ENCODE measurements at places on chromosomes 7 and 10.

- no peak for DNase-seq
Observed at GRCh38 chr7:42549866-42550485, 313.0 kb upstream of the GLI3 start.

DNA sequence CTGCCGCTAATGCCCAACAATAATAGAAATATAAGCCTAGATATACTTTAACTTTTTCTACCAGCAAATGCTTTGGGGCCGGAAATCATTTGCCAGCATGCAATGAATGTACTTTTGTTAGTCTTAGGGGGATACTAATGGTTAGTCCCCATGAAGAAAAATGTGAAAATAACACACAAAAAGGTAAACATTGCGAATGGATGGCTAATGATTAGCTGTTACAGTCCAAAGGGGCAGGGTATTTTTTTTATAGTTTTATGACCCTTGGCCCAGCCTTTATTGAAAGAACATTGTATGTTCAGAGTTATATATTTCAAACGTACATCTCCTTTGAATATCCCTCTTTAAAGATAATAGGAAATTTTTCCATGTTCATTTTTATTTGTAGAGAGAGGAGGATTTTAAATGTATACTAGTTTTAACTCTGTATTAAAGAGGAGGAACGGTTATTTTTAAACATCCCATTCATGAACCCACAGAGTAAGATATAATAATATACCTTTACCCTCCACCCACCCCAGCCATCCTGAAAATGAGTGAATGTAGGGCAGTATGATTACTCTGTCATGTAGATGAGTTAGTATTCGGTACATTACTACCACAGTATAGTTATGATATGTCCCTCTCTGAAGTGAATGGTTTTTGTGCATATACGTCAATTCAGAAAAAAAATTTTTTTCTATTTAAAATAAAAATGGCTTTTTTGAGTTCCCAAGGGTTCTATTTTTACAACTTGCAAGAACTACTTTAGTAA lies 63.6 kb downstream of the ARID5B start:
- DNase-seq = no peak

DNA sequence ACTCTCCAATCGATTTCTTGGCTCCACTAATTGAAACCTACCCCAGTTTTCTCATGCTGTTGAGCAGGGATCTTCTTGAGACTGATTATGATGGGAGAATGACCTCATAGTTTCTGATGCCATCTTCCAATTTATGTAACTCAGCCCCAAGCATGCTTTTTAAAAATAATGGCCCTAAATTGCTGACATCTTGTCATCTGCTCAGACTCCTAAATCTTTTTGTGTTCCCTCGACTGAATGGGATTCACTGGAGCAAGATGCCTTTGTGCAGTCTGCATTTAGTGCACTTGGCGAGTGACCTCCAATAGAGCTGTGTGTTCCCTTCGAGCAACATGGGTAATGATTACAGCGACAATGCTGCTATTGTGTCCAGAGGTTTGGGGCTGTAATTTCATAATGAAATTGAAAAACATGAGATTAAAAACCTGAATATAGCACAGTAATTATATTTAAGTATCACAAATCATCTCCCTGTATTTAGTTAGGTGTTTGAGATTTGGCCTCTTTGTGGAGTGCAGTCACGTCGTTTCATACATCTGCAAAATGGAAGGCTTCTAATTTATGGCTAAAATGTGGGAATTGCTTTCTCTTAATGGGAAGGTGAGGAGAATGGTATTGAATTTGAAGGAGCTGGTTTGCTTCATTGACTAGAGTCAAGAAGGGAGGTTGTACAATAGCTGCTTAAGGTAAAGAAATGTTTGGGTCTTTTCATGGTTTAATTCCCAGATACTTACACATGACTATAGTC lies 192.9 kb downstream of the AUTS2 start:
- DNase-seq = no peak

GRCh38 chr7:80902716-80903308 lies 16.0 kb downstream of the SEMA3C start:
- no peak for DNase-seq

GRCh38 chr7:130400120-130400572 lies 19.9 kb downstream of the CPA1 start:
- no peak for DNase-seq

DNA sequence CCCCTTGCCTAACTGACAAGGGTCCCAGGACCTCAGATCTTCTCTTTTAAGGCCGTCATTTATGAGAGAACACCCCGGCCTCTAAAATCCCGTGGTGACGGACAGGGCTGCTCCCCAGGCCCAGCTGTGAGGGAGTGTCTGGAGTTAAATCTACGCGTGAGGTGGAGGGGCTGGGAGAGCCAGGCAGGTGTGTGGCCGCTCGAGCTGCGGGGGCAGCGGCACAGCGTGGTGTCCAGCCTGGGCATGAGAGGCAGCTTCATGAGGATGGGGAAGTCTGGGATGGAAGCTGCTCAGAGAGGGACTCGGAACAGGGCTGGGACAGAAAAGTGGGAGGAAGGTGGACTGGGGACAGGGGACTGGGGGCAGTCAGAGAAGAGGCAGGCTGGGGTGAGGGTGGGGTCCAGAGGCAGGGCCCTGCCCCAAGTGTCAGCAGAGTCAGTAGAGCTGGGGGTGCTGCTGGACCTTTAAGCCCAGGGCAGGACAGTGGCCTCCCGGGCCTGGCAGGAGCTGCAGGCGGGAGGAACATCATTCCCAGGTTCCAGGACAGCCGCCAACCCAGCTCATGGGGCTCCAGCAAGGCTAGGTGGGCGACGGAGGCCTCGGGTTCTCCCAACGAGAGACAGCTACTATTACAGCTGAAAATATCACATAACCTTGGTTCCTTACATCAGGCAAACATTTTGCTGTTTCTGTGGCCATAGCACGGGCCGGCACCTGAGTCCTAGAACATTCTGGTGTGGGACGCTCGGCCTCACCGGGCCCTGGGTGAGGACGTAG lies 55.2 kb downstream of the JAKMIP3 start:
- DNase-seq = no peak

- peak; percentile 5 for DNase-seq
Observed at GRCh38 chr7:86328801-86329433, 314.8 kb upstream of the GRM3 start.

DNA sequence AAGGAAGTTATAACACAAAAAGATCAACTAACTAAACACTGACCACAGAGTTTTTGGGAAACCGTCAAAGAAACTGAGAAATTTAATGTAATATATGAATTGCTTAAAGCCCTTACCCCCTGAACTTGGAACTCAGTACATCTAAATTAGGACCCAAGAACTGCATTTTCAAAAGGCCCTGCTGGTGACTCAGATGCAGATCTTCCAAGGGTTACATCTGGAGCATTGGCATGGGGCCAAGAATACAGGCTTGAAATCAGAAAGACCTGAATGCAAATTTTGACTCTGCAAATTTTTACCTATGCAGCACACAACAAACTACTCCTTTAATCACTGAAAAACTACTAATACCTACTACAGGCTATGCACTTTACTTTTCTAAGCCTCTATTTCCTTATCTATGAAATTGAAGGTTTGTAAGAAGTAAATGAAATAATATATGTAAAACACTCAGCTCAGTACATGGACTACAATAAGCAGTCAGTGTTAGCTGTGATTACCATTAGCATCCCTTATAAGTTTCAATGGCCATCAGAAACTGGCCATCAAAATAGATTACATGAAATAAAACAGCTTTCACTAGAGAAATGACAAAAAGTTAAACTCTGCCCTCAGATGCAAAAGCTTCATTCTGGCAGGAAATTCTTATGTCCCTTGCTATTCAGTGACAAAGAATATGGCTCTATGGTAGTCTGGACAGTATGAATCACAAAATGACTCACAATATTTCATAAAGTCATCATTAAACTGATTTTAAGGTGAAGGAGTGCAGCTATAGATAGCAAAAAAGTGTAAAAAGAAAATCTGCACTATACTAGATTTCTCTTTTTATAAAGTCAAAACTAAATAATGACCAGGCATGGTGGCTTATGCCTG lies 43.6 kb downstream of the NSUN6 start:
- DNase-seq = peak; percentile 57

GRCh38 chr7:31104361-31105255 lies 52.5 kb downstream of the ADCYAP1R1 start:
- no peak for DNase-seq

- DNase-seq = peak; percentile 82
Observed at GRCh38 chr7:128459394-128459878, 3.8 kb downstream of the HILPDA start.

DNA sequence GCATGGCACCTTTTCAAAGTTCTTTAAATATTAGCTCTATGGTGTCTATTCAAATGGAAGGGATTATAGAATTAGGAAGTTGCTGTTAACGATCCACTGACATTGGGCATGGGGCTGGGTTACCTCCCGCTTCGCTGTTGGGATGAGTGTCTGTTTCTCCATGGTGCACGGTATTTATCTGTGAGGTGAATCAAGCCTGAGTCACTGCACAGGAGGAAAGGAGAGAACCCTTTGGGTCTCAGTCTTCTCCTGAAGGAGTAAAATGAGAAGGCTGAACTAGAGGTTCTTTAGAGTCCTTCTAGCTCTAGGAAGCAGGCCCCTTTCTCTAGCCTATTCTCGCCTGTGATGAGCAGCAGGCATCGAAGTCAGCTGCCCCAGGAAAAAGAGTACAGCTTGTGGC lies 7.3 kb downstream of the JCAD start:
- DNase-seq = no peak

DNA sequence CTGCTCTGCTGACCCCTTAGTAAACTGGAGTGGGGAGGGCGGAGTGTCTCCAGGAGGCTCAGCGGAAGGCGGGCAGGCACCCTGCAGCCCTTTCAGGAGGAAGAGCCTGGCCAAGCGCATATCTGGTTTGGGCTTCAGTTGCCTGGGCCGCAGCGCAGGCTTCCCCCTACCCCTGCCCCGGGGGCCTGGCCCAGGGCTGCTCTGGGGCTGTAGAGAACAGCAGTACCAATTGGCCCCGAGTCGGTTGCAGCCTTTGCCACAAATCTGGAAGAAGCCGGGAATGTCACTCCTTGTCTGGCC lies 28.1 kb upstream of the JAKMIP3 start:
- DNase-seq = no peak

DNA sequence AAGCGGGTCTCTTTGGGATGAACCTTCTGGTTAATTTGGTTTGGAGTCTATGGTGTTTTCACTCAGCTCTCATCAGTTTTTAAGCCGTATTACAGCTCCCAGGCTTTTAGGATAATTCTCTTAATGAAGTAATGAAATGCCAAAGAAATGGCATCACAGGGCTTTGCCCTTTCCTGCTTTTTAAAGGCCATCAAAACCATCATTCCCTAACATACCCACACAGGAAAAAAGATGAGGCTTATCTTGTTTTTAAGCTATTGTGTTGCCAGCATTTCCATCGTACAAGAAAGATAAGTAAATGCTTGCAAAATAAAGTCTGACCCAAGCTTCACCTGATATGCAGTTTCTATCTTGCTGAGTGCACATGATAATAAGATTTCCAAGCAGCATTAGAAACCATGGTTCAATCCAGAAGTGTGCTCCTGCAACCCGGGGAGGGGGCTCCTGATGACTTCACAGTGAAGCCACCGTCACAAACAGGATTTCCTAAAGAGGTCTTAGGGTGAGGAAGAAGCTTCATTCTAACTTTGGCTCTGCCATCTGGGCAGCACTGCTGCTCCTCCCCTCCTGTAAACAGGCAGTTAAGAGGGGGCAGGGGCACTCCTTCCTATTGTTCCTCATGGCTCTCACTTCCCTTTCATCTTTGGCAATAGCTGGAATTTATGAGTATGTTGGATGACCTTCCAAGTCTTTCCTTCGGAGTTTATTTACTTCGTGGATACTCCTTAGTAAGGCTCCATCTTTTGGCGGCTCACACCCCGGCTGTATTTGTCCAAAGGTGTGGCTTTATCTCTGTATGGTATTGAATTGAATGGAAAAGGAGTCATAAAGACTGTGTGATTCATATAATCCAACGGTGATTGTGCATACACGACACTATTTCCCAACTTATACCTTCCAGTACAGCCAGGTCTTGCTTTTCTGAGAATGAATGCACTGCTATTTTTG lies 55.2 kb upstream of the FAM133B start:
- no peak for DNase-seq

DNA sequence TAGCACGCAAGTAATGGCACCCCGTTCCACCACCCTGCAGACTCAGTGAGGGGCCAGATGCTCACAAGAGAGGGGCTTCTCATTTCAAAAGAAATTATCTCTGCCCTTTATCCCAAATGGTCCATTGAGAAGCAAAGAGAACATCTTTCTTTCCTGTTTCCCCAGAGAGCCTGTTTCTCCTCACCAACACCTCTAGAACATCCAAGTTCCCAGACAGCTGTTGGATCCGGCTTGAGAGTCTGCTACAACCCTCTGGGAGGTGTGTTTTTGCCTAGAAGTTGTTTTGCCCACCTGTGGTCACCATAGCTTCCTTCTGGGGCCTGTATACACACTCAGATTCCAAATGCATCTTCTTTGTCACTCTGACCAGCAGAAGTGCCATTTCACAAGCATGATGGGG lies 637.4 kb downstream of the LRMDA start:
- DNase-seq = no peak

GRCh38 chr10:12699781-12700556 lies 301.5 kb downstream of the CCDC3 start:
- no peak for DNase-seq

- DNase-seq = no peak
Observed at GRCh38 chr10:8049865-8050555, 4.5 kb upstream of the GATA3 start.

- no peak for DNase-seq
Observed at GRCh38 chr10:5282137-5282536, 82.6 kb upstream of the UCN3 start.

DNA sequence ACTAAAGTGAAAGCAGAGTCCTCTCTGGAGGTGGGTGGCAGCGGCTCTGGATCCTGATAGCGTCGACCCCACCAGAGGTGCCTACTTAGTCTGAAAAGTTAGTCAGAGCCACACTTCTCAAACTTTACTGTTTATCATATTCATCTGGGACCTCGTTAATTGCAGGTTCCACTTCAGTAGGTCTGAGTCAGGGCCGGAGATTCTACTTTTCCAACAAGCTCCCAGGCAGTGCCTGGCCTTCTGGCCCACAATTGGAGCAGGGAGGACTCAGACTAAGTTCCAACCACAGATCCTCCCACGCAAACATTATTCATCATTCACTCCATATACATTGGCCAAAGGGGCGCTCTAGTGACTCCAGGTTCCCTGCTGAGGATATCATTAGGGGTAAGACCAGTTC lies 78.1 kb downstream of the VSTM4 start:
- no peak for DNase-seq

GRCh38 chr7:29262191-29262917 lies 67.8 kb downstream of the CHN2 start:
- DNase-seq = no peak

- no peak for DNase-seq
Observed at GRCh38 chr10:100836891-100837290, 75.9 kb upstream of the SLF2 start.

DNA sequence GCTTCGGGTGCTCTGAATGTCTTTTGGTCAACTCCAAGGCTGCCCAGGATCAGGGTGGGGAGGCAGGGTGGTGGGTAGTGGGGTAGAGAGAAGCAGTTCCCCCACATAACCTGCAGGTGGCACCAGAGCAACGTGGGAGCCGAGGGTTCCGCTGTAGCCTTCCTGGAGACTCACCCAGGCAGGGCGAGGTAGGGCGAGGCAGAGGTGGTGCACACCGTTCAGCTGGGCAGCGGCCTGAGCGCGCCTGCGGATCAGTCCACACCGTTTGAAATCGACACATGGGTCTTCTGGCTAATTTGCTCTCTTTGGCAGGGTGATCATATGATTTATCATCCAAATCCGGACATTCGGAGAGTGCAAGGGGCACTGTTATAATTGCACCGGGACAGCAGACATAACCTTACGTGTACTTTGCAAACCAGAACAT lies 41.4 kb upstream of the MAP3K8 start:
- peak; percentile 85 for DNase-seq

All from brain (organoid and tissue), 16 donors.